BJ (cell line): ENCODE measurements at places on chromosomes 4 and X.

DNA sequence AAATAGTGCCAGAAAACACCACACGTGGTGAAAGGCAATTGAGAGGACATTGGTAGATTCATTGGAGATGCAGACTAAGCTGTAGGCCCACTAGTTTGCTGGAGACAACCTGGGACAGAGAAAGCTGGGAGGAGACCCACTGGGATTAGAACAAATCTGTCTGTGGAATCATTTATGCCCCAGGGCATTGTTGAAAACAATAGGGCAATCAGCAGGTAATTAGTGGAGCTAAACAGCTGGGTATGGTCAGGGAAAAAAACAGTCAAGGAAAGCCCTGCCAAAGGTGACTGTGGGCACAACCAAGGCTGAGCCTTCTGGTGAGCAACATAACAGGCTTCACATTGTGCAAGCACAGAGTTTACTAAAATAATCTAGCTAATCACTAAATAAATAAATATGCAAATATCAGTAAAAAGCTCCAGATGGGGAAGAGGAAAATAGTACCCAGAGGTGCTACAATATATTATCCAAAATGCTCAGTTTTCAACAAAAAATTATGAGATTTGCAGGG lies 9.0 kb downstream of the TCEAL3 start:
- DNase-seq: no peak

GRCh38 chr4:137421796-137422195 lies 110.5 kb downstream of the PCDH18 start:
- peak; percentile 9 for DNase-seq

- peak; percentile 8 for DNase-seq
Measured at GRCh38 chr4:151530230-151530629, 121.3 kb downstream of the FHIP1A start.

DNA sequence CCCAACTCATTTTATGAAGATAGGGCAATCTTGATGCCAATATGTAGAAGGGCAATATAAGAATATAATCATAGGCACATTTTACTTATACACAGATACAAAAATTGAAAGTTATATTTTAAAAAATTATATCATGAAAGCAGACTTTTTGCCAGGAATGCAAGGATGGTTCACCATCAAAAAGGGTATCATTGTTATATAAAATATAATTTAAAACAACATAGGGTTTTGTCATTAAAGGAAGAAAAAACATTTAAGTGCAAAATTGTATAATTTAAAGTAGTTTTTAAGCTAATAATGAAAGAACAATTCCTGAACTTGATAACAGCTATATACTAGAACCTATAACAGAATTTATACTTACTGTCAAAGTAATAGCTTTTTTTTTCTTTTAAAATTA lies 15.9 kb downstream of the AREG start:
- DNase-seq: no peak

GRCh38 chr4:25154594-25155265 lies 5.5 kb downstream of the SEPSECS start:
- DNase-seq: no peak
